ENCODE measurements at places on chromosomes 7 and 10.

GRCh38 chr10:13056456-13057077 lies 43.4 kb upstream of the OPTN start:
- DNase-seq = no peak

GRCh38 chr7:130486114-130486953 lies 5.6 kb upstream of the MEST start:
- DNase-seq = no peak

DNA sequence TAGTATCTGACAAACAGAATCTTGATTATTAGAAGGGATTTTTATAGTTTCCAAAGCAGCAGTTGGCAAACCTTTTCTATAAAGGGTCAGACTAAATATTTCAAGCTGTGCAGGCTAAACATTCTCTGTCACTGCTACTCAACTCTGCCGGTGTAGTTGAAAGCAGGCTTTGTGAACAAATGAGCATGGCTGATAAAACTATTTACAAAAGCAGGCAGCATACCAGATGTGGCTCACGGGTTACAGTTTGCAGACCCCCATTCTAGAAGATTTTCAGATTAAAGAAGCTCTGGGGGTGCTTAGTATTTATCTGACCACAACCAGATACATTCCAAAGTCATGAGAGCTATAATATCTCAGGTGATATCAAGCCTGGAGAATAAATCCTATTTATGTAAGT lies 1017.5 kb downstream of the SORCS1 start:
- no peak for DNase-seq

DNA sequence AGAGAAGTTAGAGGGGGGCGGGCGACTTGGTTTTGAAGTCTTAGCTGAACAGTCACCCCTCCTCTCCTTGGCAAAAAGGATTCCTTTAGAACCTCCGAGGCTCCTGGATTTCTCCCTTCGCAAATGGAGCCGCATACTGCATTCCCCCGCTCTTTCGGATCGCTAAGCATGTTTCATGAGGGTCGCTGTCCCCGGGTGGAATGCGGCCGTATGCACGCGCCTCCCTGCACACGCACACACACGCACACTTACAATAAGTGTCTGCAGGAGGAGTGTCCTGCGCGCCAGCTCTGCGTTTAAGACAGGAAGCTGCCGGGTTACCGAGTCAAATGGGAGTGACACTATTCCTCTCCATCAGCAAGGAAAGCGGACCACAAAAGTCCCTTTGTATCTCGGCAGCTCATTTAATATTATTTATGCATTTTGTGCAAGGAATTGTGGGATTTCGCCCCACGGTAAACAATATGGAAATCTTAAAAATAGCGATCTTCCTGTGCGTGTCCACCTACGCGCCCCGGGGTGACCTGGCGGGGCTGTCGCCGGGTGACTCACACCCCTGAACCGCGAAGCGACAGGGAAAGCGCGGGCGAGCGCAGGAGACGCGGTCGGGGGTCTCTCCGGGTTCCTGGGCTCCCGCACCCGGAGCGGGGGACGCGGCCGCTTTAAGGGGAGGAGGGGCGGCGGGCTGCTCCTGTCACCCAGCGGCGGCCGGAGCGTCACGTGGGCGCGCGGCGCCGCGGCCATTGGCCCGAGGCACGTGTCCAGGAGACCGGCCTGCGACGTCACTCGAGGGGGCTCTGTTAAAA lies 988 bp upstream of the EN2 start:
- peak; percentile 93 for DNase-seq

- no peak for DNase-seq
Observed at GRCh38 chr10:89255793-89256192, 4.2 kb upstream of the LIPA start.

DNA sequence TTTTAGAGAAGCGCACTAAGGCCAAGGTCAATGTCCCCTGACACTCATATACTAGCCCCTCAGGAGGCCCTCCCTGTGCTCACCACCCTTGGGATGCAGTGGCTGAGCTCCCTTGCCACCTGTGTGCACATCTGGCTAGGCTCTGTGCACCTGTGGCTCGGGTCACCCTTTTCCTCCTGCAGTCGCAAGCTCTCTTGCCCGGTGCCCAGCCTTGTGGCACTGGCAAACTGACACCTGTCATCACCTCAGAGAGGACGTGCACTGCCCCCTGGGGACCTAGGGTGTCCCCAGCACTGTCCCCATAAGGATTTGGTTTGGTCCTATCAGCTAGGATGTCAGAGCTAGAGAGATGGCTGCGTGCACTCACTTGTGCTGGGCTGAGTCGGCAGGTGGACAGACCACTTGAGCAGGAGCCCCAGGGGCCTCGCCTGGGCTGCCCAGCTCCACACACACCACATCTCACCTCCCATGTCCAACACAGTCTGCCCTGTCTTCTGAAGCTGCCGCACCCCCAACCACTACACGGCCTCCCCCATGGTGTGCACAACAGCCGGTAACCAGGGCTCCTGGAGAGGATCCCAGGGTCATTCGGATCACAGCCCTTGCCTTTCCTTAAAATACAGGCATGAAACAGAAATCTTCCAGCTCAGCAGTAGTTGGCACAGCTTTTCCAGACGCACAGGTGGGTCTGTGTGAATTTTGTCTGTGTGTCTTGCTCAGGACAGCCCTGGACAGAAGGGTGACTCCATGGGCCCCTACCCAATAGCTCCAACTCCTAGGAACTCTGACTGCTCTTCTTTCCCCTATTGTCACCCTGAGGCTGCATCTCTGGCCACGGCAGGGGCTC lies 111.0 kb downstream of the GRID1 start:
- DNase-seq = peak; percentile 78

GRCh38 chr7:141053626-141054025 lies 20.2 kb upstream of the TMEM178B start:
- no peak for DNase-seq

DNA sequence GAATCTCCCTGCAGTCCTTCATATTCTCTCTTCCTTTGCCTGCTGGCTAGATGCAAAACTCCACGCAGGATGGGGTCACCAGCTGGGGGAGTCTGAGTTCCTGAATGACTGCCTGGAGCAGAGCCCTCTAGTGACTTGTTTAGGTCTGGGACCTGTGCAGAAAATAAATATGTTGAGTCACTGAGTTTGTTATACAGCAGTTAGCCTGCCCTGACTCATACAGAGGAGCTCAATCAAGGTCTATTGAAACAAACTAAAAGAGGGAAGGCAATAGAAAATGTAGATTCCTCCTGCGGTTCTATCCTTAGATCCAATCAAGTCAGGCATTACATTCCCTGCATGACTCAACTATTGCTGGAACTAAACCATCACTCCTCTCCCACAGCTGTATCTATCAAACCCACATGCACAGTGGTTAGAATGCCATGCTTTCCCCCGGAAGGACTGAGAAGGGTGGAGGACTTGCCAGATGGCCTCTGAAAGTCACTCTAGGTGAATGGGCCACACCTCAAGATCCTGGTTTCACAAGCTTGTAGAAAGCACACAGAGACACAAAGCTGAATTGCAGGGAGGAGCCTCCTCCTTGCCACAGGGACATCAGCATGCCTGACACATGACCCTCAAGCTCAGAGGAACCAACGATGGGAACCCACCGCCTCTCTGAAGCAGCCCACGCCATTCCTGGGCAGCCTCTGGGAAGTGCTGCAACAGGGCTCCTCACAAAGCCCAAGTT lies 73.9 kb downstream of the SH3PXD2A start:
- no peak for DNase-seq

DNA sequence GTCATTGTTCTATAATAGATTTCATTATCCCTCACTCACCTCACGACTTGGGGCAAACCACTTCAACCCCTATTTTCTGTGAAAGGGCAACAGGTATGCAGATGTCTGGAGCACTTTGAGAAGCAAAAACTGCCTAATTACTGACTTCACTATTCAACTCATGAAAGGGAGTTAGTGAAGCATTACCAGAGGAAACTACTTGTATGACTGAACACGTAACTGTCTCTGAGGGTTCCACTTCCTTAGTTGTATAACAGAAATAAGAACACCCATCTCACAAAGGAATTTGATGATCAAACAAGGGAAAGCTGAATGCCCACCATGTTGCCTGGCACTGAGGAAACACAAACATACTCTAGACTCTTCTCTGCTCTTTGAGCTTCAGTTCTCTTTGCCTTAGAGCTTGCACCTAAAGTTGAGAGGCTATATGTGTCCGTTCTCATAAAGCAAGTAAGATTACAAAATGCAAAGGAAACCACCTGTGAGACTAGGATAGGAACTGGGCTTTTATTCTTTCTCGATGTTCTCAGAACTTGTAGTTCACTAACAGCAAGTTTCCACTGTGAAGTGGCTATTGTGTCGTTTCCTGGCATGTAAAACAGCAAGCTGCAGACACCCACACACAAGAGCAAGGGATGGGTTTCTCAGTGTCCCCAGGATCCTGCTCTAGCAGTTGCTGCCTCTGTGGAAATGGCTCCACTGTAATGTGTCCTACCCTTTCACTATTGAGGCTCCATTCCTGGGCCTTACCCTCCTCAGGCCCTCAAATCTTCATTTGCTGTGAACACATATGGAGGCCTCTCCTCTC lies 2.6 kb downstream of the TMEM243 start:
- DNase-seq = no peak

- DNase-seq = no peak
Observed at GRCh38 chr10:19707376-19707775, 108.9 kb upstream of the PLXDC2 start.

DNA sequence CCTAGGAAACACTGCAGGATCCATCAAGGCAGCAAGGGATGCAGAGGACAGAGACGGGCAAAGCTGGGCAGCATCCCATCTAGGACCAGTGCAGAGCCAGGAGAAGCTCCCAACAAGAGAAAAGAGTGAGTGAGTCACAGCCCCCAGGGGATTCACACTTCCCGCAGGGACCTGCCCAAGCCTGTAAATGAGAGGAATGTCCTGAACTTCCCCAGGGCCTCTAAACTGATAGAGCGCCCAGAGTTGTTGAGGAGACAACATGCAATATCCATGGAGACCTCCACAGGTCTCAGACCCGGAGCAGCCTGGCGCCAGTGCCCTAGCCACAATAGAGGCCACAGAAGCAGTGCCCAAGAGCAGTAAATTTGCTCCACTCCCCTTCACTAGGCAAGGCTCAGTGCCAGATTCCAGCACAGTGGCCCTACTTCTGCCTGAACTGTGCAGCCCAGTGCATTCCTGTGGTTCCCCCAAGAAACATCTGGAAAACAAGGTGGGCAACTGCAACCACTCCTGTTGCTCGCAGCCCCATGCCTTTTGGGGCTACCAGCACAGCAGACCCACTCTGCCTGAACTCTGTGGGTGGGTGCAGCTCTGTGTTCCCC lies 567.5 kb downstream of the POM121L12 start:
- DNase-seq = no peak
